T-helper 22 cell (primary cell): ENCODE measurements at places on chromosomes 7 and 10.
A peak's percentile ranks its signal among the peaks of the same experiment; 100 is the strongest.

- DNase-seq, result no peak
These were observed 63.5 kb downstream of the HIPK2 start for GRCh38 chr7:139714163-139714901.

GRCh38 chr7:34133356-34133982, 228.1 kb downstream of the BMPER start:
- no peak for DNase-seq

DNA sequence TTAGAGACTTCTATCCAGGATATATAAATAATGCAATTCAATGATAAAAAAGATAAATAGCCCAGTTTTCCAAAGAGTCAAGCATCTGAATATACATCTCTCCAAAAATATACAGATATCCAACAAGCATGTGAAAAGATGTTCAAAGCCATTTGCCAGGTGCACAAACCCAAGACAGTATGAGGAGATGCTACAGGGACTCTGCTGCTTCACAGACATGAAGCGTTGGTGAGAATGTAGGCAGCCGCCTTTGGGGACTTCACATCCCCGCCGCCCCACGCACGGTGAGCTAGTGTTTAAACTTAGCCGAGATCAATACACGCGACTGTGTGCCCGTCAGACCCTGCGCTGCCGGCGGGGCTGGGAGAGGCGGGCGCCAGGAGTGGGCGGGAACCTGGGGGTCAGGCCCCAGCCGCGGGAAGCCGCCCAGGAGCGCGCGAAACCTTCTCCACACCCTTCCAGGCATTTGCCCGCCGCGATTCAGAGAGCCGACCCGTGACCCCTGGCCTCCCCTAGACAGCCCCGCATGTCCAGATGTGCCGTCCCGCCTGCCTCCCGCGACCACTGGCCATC, 927 bp upstream of the ALOX5 start:
- no peak for DNase-seq

DNA sequence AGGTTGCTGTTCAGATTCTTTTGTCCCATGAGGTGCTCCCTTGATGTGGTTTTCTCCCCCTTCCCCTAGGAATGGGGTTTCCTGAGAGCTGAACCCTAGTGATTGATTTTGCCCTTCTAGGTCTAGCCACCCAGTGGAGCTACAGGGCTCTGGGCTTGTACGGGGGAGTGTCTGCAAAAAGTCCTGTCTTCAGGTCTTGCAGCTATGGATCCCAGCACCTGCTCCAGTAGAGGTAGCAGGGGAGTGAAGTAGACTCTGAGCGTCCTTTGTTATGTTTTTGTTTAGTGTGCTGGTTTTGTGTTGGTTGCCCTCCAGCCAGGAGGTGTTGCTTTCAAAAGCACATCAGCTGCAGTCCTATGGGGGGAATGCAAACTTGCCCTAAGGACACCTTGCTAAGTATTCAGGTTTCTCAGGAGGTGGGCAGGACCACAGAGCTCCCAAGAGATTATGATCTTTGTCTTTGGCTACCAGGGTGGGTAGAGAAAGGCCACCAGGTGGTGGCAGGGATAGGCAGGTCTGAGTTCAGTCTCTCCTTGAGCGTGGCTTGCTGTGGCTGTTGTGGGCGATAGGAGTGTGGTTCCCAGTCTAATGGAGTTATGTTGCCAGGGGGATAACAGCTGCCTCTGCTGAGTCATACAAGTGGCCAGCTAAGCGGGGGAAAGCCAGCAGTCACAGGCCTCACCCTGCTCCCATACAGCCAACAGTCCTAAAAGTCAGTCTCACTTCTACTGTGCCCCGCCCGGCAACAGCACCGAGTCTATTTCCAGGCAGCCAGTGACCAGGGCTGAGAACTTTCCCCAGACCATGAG, 92.4 kb upstream of the JCAD start:
- DNase-seq, result no peak

DNA sequence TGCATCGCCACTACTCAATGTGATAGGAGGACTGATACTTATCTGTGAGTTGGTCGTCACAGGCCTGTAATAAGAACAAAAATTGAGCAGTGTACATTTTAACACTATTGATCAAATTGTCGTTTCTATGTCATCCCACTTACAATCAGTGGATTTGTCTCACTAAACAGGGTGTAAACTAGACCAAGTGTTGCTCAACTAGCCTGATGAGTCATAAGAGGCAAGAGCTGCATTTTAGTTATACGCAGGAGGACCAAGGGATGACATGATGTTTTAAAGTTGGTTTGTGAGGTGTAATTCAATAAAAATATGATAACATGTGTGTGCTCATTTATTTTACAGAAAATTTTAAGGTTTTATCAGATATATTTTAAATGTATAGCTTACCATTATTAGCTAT, 1239.2 kb downstream of the REEP3 start:
- no peak for DNase-seq

DNA sequence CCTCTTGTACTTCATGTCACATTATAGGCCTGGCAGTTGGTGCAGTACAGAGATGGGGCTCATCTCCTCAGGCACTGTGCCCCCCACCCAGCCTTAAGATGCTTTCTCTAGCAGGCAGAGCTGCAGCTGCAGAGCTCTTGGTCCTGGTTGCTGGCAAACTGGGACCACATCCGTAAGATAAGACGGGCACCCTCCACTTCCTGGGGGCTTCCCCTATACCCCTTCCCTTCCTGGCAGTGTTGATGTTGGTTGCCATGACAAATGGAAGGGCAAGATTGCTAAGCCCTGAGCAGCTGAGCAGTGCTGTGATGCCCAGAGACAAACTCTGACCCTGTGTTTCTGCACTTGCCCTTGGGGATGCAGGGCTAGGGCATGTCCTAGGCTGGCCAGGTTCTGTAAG, 103.4 kb upstream of the ANLN start:
- DNase-seq, result peak; percentile 76

GRCh38 chr10:118694848-118695247, 59.9 kb downstream of the CACUL1 start:
- no peak for DNase-seq

DNA sequence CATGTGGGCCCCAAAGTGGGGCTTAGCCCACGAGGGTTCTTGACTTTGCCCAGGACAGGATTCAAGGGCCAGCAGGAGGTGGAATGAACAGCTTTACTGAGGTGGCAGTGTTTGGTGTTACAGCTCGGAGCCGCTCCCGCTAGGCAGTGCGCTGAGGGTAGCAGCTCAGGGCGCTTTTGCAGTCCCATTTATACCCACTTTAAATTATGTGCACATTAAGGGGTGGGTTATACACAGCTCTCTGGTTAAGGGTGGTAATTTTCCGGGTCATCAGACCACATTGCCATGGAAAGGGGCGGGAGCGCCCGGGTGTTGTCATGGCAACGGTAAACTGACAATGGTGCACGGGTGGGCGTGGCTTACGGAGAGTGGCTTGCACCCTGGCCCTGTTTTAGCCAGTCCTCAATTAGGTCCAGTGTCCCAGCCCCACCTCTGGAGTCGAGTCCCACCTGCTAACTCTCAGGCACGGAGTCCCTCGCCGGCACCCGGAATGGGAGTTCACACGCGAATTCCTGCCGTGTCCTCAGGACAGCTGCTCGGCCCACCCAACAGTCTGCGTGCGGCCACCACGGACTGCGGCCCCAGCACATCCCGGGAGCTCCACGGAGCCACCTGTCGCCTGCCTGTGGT, 58.2 kb upstream of the PDGFA start:
- DNase-seq, result no peak

DNA sequence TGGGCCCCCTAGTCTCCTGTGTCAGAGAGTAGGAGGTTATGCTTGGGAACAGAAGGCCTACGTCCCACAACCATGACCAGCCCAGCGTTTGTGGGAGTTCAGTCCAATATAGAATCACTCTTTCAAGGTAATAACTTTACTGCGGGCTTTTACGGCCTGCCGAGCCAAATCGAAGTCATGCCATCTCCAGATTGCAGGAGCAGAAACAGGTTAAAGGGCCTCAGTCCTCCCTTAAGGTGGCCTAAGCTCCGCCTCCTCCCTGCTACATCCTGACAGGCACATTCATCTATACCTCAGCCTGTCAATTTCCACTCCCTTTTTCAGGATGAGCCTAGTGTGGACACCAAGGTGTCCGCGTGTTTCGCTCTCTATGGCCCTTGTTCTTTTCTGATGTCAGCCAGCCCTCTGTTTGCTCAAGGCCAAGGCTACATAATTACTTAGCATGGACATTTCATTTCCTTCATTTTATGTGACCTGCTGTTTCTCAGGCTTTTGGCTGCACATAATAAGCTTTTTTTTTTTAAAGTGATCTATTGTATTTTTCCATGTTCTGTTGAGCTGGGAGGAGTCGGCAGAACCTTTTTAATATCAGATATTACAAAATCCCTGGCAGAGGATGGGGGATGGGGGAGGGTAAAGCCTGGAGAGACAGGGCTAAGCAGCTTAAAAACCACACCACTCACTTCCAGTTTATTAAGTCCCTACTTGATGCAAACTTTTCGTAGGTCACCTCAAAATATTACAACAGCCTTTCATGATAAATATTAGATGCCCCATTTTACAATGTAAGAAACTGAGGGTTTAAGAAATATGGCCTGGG, 84.6 kb downstream of the CACNB2 start:
- no peak for DNase-seq

- no peak for DNase-seq
These were observed 23.8 kb upstream of the GSDME start for GRCh38 chr7:24781106-24781505.

GRCh38 chr7:2107386-2108070, 125.2 kb downstream of the MAD1L1 start:
- no peak for DNase-seq

- DNase-seq, result no peak
These were observed 420.4 kb downstream of the HTR7 start for GRCh38 chr10:90437452-90437851.

GRCh38 chr10:79059859-79060379, 8.8 kb upstream of the ZMIZ1 start:
- no peak for DNase-seq

GRCh38 chr10:74035303-74035702, 37.4 kb downstream of the VCL start:
- no peak for DNase-seq

- no peak for DNase-seq
These were observed 27.9 kb upstream of the HPS1 start for GRCh38 chr10:98474628-98475027.

DNA sequence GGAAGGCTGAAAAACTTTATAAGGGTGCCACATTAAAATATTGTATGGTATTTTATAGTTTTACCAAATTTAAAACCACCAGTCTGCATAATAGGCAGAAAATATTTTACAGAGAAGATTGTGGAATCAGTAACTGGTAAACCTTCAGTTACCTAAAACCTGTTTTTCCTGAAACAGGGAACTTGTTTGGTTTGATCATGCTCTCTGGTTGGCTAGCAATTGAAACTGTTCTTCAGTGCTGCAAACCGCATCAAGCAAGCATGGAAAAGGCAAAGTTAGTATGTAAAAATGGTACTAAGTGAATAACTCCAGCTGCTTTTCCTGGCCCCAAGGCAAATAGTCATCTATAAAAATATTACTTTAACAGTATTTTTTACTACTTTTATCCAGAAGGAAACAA, 316.9 kb upstream of the LRRN3 start:
- DNase-seq, result no peak

DNA sequence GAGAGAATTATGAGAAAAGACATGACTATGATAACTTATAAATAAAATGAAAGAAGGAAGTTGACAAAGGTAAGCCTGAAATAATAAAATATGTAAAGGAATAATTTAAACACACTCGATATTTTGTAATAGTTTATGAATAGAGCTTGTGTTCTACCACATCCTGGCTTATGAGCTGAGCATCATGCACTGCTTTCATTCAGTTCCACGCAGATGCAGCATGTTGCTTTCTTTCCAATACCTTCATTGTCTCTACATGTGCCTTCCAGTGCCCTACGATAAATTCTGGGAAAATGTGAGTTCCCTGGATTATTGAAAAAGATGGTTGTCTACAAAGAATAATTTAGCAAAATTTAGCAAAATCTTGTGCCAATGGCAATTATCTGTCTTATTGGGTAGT, 398.9 kb upstream of the SEMA3C start:
- no peak for DNase-seq

DNA sequence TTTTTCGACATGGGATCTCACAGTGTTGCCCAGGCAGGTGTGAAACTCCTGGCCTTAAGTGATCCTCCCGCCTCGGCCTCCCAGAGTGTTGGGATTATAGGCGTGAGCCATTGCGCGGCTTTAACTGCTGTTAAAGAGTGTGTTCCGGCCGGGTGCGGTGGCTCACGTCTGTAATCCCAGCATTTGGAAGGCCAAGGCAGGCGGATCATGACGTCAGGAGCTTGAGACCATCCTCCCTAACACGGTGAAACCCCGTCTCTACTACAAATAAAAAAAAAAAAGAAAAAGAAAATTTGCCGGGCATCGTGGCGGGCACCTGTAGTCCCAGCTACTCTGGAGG, 1.1 kb downstream of the RABGEF1 start:
- no peak for DNase-seq
